ENCODE measurements at places on chromosomes 4 and X. TPM values are rescaled to one million over a fixed set of nuclear protein-coding genes. Genes with fewer than 3 reads are reported as not detected.

The BEND2 gene
- total RNA-seq, result not detected

The XK gene
- total RNA-seq, result 6.6 TPM

The TMEM31 gene
- total RNA-seq, result 0.42 TPM

The ZNF732 gene
- total RNA-seq, result not detected

The NOX1 gene
- total RNA-seq, result not detected

The AADAT gene
- total RNA-seq, result 2.7 TPM

DNA sequence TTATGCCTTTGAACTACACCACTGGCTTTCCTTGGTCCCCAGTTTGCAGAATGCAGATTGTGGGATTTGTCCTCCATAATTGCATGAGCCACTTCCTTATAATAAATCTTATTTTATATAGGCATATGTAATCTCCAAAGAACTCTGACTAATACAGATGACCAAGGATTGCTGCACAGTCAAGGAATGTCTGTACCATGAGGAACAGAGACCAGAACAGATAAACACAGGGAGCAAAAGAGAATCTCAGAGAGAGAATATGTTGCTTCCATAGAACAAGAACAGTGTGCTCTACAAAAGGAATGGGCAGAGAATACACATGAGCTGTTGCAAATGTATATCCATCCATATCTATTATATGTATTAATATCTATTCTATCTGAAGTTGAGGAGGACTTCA lies 111.1 kb downstream of the ADRA2C start:
- peaks cover 10% of the 10 kb centered on the region for H3K4me1 ChIP-seq
- no peak for DNase-seq
- peaks cover 90% of the 10 kb centered on the region for H3K27me3 ChIP-seq

DNA sequence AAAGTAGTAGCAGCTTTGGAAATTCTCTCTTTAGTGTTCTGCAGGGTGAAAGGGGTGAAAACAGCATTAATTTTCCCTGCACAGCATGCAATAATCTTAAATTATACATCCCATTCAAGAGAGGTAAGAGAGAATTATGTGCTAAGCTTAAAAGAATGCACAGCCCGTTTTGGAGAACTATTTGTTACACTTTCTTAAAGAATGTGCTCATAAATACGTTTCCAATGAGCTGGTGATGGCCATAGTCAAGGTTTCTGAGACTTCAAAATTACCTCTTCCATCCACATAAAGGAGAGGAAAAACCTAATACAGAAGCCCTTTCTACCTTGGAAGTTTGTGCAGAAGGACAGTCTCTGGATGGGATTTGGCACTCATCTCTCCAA lies 766.7 kb upstream of the TENM3 start:
- no peak for DNase-seq
- no peak overlapping the region for H3K27ac ChIP-seq
- H3K4me3 ChIP-seq, result no peak overlapping the region
- H3K4me1 ChIP-seq, result no peaks in the 10 kb centered on the region
- H3K27me3 ChIP-seq, result no peaks in the 10 kb centered on the region
- no peaks in the 10 kb centered on the region for H3K36me3 ChIP-seq

DNA sequence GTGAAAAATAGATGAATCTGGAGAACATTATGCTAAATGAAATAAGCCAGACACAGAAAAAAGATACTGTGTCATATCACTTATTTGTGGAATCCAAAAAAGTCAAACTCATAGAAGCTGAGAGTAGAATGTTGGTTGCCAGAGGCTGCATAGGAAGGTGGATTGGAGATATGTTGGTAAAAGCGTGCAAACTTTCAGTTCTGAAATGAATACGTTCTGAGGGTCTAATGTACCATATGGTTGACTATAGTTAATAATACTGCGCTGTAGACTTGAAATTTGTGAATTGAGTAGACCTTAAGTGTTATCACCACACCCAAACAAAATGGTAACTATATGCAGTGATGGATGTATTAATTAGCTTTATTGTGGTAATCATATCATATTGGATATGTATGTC lies 45.0 kb upstream of the UPRT start:
- no peaks in the 10 kb centered on the region for H3K36me3 ChIP-seq
- no peaks in the 10 kb centered on the region for H3K27me3 ChIP-seq
- DNase-seq, result no peak
- H3K4me3 ChIP-seq, result no peak overlapping the region

DNA sequence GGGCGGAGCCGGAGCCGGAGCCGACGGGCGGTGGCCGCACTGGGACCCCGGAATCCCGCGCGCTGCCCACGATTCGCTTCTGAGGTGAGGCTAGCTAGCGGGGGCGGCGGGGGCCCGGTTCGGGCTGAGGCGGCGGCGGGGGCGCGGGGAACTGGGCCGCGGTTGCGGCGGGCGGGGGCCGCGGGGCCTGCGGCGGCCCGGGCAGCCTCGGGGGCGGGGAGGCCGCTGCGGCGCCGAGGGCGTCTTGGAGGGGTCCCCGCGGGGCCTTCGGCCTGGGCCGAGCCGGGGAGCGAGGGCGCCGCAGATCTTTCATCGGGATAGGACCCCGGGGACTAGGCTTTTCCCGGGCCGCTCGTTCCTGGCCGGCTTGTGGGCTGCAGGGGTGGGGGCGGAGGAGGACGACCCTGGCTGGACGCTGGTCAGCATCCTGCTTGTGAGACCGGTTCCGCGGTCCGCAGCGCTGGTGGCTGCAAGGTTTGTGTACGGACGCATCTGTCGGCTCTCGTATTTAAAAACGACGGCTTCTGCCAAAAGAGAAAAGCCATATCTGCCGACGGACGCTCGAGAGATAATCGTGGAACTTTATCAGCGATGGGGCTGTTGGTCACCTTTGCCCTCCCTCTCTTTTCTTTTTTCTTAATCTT lies 419 bp downstream of the ADD1 start:
- H3K4me1 ChIP-seq, result peaks cover 52% of the 10 kb centered on the region
- DNase-seq, result peak; percentile 51

DNA sequence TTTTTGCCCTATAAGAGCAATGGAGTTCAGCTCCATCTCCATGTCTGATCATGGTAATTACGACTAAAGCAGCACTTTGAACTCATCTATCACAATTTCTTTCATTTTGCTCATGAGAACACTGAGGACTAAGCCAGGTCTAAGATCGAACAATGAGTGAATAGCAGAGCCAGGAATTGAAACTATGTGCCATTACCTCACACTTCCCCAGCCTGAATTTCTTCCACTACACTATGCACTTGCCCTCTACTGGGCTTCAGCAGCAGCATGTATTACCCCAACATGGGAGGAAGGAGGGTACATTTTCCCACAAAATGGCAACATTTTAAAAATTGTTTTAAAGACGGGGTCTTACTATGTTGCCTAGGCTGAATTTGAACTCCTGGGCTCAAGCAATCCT lies 274.7 kb upstream of the FGF13 start:
- H3K4me3 ChIP-seq, result no peak overlapping the region
- no peak for DNase-seq
- no peaks in the 10 kb centered on the region for H3K27me3 ChIP-seq
- H3K36me3 ChIP-seq, result no peaks in the 10 kb centered on the region
- no peaks in the 10 kb centered on the region for H3K4me1 ChIP-seq

GRCh38 chr4:158211222-158211621 lies 936 bp downstream of the TMEM144 start:
- peak overlapping the region; percentile 90 for H3K27ac ChIP-seq
- peak overlapping the region; percentile 57 for H3K4me3 ChIP-seq
- H3K27me3 ChIP-seq, result no peaks in the 10 kb centered on the region

- no peaks in the 10 kb centered on the region for H3K36me3 ChIP-seq
- H3K4me3 ChIP-seq, result no peak overlapping the region
- H3K27me3 ChIP-seq, result no peaks in the 10 kb centered on the region
- no peak overlapping the region for H3K27ac ChIP-seq
These were observed 75.6 kb downstream of the DCK start for GRCh38 chr4:71069063-71069462.

GRCh38 chr4:41640906-41641305 lies 102.9 kb downstream of the LIMCH1 start:
- H3K27ac ChIP-seq, result no peak overlapping the region
- H3K4me1 ChIP-seq, result no peaks in the 10 kb centered on the region
- H3K27me3 ChIP-seq, result no peaks in the 10 kb centered on the region
- H3K36me3 ChIP-seq, result peaks cover 32% of the 10 kb centered on the region
- DNase-seq, result no peak

Measured in heart right ventricle (tissue), 16 donors.